Glutamatergic neuron (in vitro differentiated cells): ENCODE measurements at places on chromosomes 1 and 21. TPM values are rescaled to one million over a fixed set of nuclear protein-coding genes. Genes with fewer than 3 reads are reported as not detected.

GRCh38 chr1:45621895-45622523 lies 1.8 kb downstream of the CCDC17 start:
- DNase-seq = no peak

NPPA gene
- not detected for total RNA-seq

DNA sequence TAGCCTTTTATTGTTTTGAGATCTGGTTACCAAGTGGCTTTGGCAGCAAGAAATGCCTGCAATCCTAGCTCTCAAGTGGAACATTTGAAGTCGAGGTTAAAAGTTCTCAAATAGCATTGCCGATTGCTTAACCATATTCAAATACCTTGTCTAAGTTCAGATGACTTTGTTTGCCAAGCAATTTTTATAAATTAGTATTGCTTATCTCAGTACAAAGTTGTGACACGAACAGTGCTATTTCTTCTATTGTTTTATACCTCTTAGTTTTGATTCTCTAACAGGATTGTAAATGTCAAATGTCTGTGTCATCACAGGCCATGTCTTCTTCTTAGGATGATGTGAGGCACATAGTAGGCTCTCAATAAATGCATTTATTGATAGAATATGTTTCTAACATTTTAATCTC lies 633.3 kb downstream of the PTPRC start:
- DNase-seq = no peak

DNA sequence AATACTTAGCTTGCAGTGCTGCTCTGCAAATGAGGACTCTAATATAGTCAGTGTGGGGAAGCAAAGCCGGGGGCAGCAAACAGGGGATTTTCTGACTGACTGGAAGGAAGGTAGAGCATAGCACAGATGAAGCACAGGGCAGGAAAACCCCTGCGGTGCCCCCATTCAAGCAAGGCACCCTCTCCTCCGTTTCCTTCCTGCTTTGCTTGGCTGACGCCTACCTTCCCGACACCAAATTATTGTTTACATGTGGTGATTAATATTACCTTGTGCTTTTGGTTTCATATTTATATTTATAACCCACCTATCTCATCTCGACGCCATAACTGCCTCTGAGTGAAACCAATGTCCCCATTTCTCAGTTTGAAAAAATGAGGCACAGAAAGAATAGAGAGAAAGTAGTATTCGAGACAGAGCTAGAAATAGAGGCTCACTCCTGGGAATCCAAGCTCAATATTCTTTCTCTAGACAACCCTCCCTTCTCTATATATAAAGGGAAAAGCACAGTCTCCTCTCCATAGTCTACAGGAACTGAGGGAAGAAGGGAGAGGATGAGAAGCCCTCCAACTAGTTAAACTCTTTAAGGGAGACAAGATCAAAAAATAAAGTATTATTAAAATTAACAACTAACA lies 41.3 kb downstream of the PIK3C2B start:
- no peak for DNase-seq

- DNase-seq = no peak
Observed at GRCh38 chr1:70768216-70768615, 279.4 kb downstream of the PTGER3 start.

DNA sequence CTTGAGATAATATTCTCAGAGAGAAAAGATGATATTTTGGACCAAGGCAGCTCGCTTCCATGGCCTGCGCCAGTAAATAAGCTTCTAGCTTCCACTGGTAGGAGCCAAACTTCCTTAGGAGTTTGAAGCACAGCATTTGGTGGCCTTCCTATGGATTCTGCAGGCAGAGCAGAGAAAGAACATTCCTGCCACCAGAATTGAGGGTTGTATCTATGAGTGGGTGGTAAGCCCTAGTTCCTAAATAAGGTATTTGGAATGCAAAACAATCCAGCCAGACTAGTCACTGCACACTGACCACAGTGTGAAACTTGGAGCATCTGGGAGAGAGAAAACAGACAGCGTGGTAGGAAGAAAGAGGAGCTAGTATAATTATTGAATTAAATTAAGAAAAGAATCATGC lies 54.1 kb upstream of the BCAR3 start:
- no peak for DNase-seq

DNA sequence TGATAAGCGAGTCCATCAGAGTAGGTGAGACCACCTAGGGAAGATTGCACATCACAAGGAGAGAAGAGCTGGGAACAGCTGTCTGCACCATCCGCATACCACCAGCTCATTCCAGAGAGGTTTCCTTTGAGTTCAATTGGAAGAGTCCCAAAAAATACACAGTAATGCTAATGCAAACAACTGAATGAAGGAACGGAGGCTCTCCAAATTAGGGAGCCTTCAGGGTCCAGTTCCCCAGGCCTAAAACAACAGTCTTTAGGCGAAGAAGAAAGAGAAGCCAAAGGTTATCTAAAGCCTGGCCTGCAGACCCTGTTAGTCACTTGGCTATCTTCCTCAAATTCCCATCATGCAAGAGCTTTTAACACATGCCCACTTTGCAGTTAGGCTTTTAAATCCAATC lies 246.4 kb downstream of the PBX1 start:
- DNase-seq = no peak

DNA sequence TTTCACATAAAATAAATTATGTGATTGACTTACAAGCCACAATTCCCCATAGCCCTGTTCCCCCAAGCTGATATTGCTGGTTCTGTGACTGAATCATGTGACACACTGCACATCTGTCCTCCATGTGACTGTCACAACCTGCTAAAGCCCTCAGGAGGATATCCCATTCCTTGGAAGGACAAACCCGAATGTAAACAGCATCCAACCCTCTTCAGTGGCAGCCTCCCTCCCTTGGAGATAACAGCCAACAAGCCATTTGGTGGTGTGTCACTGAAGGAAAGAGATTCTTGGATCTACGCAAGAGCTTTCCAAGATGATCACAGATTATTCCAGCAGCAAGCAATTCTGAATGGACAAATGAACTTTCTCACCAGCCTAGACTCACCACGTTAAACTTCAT lies 153.9 kb upstream of the TIAM1 start:
- DNase-seq = no peak

SPRR2A gene
- total RNA-seq = not detected

DNA sequence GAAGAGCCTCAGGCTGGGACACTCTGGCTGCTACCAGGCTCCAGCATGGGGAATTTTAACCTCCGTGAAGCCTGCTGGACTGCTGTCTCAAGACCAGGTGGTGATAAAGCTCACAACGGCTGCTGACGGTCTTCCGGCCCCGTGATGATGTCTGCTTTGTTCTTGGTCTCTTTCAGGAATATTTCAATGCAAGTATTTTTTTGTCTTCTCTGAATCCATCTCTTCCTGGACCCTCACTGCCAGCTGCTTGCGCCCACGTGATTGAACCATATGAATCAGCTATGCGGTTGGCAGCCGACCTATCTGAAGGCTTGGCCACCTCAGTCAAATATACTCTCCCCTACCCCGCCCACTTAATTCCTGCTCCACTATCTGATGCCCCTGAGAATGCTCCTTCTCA lies 14.6 kb upstream of the SLC6A17 start:
- no peak for DNase-seq

CSDE1 gene
- 763 TPM for total RNA-seq

- DNase-seq = no peak
Observed at GRCh38 chr1:53819387-53819786, 18.7 kb downstream of the NDC1 start.

- no peak for DNase-seq
Observed at GRCh38 chr1:20089328-20090077, 19.5 kb downstream of the PLA2G5 start.

GRCh38 chr21:29678626-29679025 lies 261.2 kb downstream of the GRIK1 start:
- DNase-seq = no peak

PARS2 gene
- 4.2 TPM for total RNA-seq

DNA sequence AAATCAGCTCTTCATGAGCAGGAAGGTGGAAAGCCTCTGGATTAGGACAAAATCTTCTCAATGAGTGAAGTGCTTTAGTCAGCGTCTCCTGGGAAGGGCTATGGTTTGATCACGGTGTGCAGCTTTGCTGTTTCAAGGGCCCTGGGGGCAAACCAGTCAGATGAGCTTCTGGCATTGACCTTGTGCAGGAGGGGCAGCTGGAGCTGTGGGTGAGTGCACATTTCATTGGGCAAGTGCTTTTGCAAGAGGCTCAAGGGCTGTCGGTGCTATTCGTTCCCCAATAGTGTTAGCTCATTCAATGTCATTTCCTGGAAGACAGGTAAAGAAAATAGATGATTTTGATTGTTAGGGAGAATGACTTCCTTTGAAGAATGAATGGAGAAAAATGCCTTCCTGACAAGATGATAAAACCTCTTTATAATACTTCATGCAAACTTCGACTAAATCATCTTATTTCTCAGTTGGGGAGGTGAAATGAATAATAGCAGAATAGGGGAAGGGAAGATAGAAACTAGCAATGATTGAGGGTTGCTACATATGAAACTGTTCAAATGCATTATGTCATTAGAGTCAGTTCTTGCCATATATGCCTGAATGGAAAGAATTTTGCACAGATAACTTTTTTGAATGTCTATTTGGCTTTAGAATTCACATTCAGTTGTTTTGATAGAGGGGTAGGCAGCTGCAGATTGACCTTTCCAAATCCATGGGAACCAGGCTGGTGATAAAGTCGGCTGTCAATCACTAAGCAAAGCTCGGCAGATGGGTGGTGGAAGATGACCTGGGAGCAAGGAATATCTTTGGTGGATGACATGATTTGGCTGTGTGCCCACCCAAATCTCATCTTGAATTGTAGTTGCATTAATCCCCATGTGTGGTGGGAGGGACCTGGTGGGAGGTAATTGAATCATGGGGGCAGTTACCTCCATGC lies 12.9 kb upstream of the DISC1 start:
- DNase-seq = no peak

GRCh38 chr1:100785470-100786052 lies 66.0 kb downstream of the VCAM1 start:
- no peak for DNase-seq
